Stimulated activated naive CD4-positive, alpha-beta T cell treated with Interleukin-2 at 50 U/mL for 16 hours (primary cell): ENCODE measurements at places on chromosomes 6 and 20.

GRCh38 chr6:24780206-24780605 is 5.5 kb downstream of the GMNN start:
- DNase-seq = no peak

- no peak for DNase-seq
These were observed 40.5 kb upstream of the OSTM1 start for GRCh38 chr6:108114841-108115597.

DNA sequence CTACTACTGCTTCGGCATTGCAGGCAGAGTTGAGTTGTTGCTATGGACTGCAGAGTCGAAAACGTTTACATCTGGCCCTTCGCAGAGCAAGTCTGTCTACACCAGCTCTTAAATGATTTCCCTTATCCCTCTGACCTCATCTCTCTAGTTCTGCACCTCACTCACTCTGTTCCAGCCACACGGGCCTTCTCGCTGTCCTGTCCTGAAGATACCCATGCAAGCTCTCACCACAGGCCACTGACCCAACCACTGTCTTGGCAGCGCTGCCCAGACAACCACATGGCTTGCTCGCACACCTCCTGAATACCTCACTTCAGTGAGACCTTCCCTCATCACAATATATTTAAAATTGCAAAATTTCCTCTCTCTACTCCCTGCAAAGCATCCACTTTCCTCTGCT is 31.4 kb downstream of the B4GALT5 start:
- no peak for DNase-seq

- no peak for DNase-seq
These were observed 101.8 kb downstream of the PREP start for GRCh38 chr6:105301072-105301503.

DNA sequence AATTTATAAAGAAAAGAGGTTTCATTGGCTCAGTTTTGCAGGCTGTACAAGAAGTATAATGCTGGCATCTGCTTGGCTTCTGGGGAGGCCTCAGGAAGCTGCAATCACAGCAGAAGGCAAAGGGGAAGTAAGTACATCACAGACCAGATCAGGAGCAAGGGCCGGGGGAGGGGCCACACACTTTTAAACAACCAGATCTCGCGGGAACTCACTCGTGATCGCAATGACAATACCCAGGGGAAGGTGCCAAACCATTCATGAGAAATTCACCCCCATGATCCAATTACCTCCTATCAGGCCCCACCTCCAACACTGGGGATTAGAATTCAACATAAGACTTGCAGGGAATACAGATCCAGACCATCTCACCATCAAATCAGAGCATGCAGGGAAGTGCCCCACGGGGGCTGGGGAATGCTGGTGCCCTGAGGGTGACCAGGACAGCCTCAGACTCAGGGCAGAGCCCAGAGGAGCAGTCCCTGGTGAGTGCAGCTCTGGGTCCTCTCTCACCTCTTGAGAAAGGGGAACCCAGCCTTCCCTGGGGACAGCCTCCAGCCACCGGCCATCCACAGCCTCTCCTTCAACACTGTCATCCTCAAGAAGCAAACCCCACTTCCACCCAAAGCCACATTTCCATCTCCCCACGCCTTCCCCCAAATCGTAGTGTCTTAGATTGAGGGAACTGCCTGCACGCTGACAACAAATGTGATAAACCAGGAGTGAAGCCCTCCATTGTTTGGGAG is 80.7 kb downstream of the ANKRD60 start:
- DNase-seq = no peak

DNA sequence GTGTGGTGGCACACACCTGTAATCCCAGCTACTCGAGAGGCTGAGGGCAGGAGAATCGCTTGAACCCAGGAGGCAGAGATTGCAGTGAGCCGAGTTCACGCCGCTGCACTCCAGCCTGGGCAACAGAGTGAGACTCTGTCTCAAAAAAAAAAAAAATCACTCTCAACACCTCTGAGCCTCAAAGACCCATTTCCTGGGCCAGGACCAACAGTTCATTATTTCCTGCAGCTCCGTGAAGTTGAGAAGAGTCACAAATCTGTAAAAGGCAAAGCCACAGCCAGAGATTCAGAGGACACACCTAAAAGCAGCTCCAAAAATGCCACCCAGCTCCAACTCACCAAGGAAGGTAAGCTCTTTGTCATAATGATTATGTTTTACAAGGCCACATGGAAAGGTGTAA is 15.2 kb upstream of the NOP56 start:
- no peak for DNase-seq

- no peak for DNase-seq
These were observed 517.5 kb downstream of the CDKAL1 start for GRCh38 chr6:21051777-21052176.

DNA sequence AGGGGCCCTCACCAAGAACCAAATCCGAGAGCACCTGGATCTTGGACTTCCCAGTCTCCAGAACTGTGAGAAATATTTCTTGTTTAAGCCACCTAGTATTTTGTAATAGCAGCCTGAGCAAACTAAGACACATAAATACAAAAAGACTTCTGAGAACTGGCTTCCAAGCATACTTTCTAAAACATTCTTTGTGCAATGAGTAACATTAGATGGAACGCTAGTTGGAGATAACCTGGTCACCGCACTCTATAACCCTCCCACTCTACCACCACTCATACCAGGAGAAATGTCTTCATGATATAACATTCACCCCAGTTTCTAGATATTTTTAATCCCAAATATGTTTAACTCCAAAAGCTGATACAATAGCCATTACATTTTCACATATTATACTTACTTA is 169.5 kb upstream of the THEMIS start:
- no peak for DNase-seq

DNA sequence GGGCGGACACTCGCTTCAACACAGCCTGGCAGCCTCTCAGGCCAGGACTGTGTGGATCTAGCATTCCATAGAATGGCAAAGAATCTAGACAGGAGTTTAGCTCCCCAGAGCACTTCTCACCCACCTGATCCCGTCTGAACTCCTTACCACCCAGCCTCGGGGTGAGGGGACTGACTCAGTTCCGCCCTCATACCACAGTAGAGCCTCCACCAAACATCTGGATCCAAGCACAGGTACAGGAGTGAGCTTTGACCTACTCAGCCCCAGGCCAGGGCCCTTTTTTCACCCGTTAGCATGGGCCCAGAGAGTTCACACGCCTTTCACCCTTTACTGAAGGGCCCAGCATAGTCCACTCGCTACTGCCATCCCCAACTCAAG is 715 bp downstream of the PSMF1 start:
- DNase-seq = no peak

GRCh38 chr20:49853640-49854039 is 41.0 kb downstream of the SLC9A8 start:
- DNase-seq = no peak

DNA sequence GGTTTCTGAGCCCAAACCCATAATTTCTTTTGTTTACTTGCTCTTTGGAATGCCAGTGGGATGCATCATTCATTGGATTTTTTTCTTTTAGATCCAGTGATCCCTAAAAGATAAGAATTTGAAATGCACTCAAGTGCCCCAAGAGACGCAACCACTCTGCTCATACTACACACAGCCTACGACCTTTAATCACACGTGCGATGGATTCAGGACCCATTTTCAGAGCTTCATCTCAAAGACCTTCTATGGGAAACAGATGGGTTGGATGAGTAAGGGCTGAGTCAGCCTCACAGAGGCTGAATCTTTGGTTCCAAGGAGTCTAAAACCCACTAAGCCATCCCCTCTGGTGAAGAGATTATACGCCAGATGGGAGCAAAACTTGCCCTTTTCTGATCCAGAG is 265.5 kb upstream of the EXOC2 start:
- no peak for DNase-seq

GRCh38 chr6:137816133-137816579 is 50.9 kb upstream of the TNFAIP3 start:
- DNase-seq = no peak

- DNase-seq = no peak
These were observed 209.8 kb downstream of the HIVEP2 start for GRCh38 chr6:142735204-142735603.

GRCh38 chr20:59247731-59248684 is 52.4 kb upstream of the EDN3 start:
- DNase-seq = no peak

DNA sequence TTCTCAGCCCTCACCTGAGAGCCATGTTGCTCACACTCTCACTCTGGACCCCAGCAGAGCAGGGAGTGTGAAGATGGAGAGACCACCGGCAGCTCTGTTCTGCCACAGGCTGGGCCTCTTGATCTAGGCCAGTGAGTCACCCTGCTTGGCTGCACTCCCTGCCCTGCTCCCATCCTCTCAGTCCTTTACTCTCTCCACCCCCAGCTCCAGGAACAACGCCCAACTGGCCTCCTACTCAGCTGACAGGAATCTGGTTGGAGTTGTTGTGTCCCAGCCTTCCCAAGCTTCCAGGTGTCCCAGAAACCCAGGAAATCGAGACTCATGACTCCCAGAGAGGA is at the start of gene PSORS1C1:
Gene PSORS1C1, plus strand, starts transcription at position 260 of the 338 bp plus-strand sequence. CDS start 14,833 bp downstream, outside the sequence.
- no peak for DNase-seq
